Suppressor macrophage (primary cell): ENCODE measurements at places on chromosomes 1 and 21.

GRCh38 chr21:20998456-20998789, 214 bp downstream of the NCAM2 start:
- no peak for DNase-seq

GRCh38 chr1:12143631-12144155, 23.1 kb upstream of the TNFRSF1B start:
- DNase-seq: peak; percentile 98

GRCh38 chr1:94686882-94687281, 133.3 kb upstream of the SLC44A3 start:
- DNase-seq: no peak

DNA sequence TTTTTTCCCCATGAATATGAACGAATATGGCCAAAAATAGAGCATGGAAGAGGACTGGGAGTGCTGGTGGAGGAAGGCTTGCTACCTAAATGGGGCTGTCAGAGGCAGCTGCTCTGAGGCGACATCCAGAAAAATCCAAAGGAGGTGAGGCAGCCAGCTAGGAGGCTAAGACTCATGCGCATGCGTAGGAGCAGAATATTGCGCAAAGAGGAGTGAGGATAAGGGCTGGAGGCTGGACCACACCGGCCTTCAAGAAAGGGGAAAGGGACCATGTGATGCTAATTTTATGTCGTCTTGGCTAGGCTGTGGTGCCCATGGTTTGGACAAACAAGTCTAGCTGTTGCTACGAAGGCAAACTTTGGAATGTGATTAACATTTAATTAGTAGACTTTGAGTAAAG, 30.5 kb downstream of the HEYL start:
- DNase-seq: peak; percentile 40

GRCh38 chr1:34808051-34808810, 15.4 kb downstream of the GJA4 start:
- no peak for DNase-seq

DNA sequence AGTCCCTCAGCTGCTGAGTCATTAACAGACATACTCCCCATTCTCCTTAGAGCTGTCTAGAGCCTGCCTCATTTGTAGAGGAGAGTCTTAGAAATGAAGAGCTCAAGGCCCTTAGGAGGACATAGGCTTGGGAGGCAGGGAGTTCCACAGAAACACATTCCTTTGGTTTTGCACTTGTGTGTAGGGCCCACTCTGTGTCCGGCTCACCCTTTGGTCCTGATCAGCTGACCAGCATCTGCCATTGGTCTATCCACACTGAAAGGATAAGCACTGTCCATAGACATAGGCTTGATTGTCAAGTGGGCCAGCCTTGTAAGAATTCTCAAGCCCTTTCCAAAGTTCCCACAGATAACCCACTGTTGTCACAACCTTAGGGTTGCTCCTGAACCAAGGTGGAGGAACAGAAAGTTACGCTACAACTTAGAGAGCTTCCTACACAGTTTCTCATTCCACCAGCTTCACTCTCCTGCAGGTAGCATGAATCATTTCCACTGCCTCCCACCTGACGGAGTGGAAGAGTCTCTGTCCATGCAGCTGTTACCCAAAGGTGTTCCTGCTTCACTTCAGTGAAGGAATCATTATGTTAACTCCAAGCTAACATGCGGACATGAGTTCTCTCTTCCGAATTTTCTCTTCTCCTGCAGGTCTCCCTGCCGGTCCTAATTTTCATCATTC, 96.1 kb downstream of the TNFSF18 start:
- DNase-seq: no peak
